ENCODE measurements at places on chromosomes 3 and 15.
A peak's percentile ranks its signal among the peaks of the same experiment; 100 is the strongest.

- no peak for DNase-seq
Measured at GRCh38 chr15:76253691-76254473, 57.4 kb downstream of the ETFA start.

DNA sequence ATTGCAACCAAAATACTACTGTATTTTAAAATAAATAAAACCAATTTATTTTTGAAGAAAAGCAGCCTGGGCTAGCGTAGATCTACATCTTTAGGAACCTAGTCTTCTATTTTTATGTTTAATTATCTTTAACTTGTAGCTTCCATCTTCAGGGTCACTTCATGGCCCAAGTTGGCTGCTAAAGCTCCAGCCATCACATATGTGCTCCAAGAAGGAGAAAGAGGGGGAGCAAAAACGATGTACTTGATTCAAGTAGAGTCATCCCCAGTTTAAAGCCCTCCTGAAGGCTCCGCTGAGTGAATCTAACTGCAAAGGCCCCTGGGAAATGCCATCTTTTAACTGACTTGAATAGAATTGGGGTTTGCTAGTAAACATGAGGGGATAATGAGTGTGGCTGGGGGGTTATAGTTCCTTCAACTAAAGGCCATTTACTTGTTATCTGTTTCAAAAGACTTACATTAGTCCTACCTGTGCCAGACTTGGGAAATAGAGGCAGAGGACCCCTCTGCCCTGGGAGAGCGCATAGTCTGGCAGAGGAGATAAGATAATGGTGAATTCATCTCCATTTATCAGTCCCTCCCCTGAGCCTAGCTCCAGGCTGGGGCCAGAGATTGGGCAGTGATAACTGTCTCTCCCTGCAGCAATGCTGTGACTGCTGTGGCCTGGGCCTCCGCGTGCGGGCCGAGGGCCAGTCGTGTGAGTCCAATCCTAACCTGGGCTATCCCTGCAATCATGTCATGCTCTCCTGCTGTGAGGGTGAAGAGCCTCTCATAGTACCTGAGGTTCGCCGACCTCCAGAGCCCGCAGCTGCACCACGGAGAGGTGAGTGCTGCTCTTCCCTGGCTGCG is 64.6 kb downstream of the FBLN2 start:
- no peak for DNase-seq

DNA sequence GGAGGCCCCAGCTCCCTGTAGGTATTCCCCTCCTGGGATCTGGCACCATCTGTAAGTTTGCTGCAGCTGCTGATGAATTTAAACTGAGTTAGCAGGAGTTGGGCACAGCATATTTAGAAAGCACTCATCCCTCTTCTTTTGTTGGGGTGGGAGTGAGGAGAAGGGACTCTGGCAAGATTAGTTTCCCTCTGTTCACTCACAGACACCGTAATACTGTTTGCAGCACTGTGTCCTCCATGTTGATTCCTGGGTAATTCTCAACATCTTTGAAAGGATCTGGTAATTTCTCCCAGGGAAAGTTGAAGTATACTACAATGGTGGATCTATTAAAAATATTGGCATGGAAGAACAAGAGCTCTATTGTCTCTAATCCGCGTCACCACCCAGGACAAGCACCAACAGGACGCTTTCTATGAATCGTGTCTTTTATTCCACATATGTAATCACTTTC is 173.3 kb downstream of the RBMS3 start:
- DNase-seq, result no peak

GRCh38 chr15:62932436-62932835 is 110.1 kb upstream of the TPM1 start:
- DNase-seq, result no peak

DNA sequence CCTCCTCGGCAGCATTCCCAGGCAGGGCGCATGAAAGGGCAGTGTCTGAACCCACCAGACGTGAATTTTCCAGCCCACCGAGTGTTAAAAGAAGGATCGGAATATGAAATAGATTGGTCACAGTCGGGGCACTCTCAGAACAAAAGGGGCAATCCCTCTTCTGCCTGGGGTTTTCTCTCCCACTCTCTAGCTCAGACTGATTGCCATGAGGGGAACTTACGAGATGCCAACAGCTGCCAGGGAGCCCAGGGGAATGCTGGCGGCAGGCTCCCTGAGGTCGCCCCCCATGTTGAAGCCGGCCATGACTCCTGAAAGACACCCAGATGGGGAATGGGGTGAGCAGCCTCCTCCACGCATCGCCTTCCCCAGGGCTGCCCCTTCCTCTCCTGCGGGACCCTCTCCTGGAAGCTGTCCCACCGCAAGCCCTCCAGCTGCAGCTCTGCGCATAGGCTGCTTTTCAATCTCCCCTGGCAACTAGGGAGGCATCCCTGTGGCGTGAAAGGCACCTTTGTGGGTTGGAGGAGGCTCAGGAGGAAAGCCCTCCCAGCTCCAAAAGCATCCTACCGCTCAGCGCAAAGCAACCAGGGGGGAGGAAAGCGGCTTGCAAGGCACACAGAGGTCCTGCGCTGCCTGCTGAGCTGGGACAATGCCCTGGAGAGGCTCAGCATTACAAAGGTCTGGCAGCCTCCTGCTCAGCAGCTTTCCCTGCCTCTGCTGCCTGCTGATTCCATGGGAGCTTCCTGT is 64.8 kb upstream of the HEG1 start:
- no peak for DNase-seq

DNA sequence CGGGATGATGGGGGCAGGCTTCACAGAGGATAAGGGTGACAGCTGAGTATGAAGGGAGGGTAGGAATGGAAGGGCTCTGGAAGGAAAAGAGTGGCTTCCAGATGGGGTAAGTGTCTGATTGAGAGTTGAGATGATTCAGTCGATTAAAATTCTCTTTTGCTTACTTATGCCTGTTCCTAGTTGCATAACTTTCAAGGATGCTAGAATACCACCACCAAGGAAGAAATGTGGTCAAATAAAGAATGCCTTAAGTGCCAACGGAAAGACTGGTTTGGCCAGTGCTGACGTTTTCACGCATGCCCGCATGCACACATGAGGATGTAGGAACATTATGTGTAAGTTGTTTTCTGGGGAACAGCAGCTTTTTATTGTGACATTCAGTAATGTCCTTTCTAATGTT is 263.4 kb upstream of the WNT5A start:
- peak; percentile 32 for DNase-seq

DNA sequence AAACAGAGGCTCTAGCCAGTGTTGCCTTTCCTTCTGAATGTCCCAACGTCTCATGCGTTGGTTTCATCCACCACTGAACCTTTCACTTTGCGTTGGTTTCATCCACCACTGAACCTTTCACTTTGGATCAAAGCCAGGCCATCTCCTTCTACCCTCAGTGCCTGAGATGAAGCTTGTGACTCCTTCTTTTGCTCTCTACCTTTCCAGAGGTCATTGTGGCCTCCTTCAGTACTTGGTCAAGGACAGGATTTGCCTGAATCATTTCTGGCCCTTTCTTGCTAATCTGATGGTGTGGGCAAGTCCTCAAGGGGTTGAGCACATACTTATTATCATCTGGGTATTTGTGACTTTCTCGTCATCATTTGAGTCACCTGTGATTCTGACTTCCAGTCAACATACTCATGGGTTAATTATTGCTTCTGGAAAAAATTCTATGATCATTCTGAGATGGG is 50.0 kb downstream of the SELENOT start:
- no peak for DNase-seq

- no peak for DNase-seq
Measured at GRCh38 chr3:171248426-171249111, 211.6 kb downstream of the TNIK start.

DNA sequence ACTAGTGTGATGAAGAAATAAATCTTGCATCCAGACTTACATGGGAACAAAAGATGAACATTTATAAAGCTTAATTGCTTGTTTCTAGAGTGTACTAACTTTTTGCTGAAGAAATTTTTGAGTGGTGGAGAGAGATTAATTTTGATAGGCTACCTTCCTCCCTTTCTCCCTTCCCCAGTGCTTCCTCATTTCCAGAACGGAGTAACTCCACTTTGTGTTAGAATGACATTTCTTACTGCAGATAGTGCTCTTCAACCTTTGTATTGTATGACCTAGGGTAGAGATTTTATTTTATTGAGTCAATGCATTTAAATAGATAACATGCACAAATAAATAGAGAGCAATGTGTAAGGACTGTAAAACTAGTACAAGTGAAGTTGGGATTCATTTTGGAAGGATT is 1.9 kb downstream of the ATP1B3 start:
- DNase-seq, result no peak

GRCh38 chr3:34033839-34034238 is 235.4 kb downstream of the PDCD6IP start:
- no peak for DNase-seq

GRCh38 chr3:154795582-154795981 is 284.5 kb upstream of the MME start:
- no peak for DNase-seq

DNA sequence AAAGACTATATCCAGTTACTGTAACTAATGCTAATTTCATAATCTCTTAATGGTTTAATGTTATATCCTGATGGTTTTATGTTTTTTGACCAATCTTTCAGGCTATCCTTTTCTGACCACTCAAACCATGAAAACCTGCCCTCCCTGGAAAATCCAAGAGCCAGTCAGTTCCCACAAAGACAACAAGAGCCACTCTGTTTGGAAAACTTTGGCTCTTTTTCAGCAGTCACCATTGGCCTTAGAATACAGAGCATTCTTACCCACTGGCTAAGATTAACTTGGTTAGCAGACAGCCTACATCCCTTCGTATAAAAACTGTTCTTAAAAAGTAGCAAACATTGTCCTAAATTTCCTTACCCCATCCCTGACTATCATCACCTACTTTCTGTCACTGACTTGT is 32.9 kb downstream of the ALCAM start:
- DNase-seq, result no peak

GRCh38 chr3:139555249-139555648 is 15.7 kb upstream of the RBP1 start:
- DNase-seq, result no peak

DNA sequence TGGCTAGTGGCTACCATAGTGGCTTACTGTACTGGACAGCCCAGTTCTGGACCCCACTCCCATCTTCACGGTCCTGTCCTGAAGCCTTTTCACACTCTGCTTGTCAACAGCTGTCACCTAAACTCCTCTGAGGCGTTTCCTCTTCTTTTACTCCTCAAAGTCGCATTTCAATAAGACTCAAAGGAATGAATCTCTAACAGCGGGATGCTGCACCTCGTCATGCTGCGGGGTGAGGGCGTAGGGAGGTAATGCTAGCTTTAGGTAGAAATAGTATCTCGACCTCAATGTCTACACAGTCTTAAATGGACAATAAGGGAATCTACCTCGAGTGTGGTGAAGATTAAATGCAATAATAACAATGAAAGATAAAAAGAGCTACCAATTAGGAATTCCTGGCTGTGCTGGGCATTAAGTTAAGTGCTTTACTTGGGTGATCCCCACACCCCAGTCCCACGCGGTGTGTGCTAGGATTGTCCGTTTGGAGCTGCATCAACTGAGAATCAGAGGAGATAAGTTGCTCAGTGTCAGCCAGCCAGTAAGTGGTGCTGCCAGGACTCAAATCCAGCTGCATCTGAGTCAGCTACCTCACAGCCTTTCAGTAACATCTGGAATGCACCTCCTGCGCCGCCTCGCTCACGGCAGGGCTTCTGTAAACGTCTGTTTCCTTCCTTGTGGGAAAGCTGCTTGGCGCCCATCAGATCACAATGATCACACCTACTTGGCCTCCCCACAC is 14.0 kb downstream of the PLA2G4D start:
- DNase-seq, result no peak

GRCh38 chr3:113084777-113085176 is 94.0 kb downstream of the GTPBP8 start:
- DNase-seq, result no peak

GRCh38 chr15:89528757-89529352 is 32.5 kb upstream of the RHCG start:
- DNase-seq, result no peak

DNA sequence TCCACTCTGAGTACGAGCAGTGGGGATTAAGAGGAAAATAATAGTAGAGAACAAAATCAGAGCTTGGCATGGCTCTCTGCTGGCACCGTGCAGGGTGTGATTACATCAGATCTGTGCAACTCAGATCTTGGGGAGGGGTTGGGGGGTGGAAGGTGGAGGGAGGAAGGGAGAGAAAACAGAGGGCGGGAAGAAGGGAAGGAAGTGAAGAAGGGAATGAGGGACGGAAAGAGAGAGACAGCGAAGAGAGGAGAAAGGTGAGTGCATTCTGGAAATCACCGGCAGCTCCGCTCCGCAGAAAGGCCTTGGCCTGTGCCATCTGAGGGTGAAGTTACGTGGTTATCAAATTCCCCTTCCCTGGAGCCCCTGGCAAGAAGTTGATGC is 31.0 kb upstream of the ADAMTS17 start:
- no peak for DNase-seq

- peak; percentile 20 for DNase-seq
Measured at GRCh38 chr3:47577583-47578118, 1.0 kb downstream of the CSPG5 start.

DNA sequence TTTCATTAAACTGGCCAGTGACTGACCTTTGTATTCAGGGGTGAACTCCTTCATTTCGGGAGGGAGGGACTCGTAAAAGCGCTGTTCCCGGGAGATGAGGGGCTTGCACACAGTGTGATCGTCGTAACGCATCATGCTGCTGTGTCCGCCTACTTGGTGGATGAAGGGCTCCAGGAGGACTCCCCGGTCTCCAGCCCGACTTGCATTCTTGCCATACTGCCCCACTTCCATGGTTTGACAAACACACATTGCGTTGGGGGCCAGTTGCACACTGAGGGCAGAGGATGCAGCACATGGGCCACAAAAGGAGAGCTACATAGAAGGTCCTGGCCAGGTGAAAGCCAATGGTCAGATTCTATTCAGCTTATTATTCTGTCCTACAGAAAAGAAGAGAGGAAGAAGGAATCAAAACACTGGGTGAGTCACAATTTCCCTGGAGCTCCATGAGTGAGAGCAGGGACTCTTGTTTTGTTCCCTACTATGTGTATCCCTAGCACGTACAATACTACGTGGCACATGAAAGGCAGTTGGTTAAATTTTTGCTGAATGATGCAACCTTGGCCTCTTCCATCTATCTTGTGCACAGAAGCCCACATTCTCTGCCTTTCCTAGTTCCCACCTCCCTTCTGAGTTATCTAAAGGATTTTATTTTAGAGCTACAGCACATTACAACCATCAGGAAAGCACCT is 24.2 kb upstream of the GMPPB start:
- DNase-seq, result no peak

- DNase-seq, result no peak
Measured at GRCh38 chr15:85073556-85074194, 92.0 kb downstream of the PDE8A start.

DNA sequence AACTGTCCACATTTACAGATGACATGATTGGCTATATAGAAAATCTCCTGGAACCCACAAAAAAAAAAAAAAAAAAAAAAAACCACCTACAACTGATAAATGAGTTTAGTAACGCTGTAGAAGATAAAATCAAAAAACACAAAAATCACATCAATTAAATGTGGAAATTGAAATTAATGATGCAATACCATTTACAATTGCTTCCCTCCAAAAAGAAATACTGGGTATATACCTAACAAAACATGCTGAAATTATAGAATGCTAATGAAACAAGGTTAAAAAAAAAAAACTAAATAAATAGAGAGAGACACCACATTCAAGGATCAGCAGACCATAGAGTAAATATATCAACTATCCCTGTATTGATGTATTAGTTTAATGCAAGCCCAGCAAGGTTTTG is 215.7 kb downstream of the ULK4 start:
- DNase-seq, result no peak

Data from colonic mucosa (tissue), 4 donors.